ENCODE measurements at places on chromosomes 1 and 21.

DNA sequence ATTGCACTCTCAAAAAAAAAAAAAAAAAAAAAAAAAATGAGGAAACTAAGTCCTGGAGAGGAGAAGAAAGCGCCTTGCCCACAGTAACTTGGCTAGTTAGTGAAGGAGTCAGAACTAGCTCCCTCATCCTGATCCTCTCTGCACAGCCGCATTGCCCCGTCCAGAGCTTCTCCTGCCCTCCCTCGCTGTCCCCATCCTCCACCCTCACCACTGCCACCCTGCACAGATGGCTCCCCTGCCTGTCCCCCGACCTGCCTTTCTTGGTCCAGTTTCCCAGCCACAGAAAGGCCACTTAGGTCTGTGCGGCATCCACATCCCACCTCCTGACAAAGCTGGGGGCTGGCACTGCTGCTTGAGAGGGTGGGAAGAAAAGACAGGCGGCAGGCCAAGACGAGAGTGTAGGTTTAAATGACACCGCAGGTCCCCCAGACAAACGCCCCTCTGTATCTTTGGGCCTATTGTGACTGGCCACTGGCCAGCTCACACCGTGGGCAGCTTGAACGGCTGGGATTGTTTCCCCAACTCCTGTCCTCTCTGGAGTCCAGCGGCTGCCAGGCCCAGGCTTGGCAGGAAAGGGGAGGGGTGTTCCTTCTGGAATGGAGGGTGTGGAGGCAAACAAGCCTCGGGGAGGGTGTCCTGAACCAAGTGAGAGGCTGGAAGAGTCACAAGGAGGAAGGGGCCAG is 20.2 kb downstream of the NCMAP start:
- DNase-seq = no peak

DNA sequence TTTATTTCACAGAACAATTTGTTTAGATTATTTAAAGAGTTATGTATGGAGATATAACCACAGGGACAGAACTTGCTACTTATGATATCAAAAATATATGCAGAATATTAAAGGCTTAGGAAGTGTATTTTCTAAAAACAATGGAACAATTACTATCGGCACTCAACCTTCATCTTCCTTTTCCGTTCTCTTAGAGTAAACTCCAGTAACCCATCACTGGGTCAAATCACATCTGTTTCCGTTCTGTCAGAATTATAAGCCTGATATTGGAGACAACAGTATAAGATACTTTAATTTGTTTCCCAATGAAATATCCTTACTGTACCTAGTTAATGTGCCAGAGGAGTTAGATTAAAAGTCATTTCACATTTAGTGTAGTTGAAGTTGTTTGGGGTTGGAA is 32.2 kb downstream of the DTL start:
- DNase-seq = no peak

GRCh38 chr1:153805042-153805745 is 30.0 kb downstream of the SLC27A3 start:
- no peak for DNase-seq

GRCh38 chr1:86273066-86273465 is 116.5 kb upstream of the COL24A1 start:
- DNase-seq = no peak

GRCh38 chr21:32065654-32066053 is 192.8 kb downstream of the HUNK start:
- no peak for DNase-seq

DNA sequence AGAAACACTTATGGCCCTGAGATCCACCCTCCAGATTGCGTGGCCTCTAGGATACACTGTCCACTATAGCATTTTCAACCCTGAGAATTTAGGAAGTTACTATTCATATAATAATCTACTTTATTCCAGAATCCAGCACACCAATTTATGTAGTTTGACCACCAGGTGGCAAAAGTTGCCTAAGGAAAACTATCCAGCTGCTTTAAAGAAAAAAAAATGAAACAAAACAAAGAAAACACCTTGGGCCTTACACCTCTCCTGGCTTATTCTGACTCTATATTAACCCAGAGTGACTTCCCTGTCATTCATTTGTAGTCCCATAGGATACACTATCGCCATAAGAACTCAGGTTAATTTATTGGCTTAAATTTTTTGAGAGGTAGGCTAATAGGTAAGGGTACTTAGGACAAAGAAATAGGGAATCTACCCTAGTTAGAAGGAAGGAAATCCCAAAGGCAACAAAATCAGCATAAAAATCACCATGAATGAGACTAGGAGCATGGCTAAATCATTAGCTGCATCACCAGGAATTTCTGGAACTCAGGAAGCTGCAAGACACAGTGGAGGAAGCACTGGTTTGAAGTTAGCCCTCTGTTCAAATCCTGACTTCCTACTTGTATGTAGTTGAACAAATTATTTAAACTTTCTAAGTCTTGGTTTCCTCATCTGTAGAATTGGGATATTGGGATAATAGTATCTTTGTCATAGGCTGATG is 107.5 kb downstream of the SPAG17 start:
- DNase-seq = peak; percentile 46

DNA sequence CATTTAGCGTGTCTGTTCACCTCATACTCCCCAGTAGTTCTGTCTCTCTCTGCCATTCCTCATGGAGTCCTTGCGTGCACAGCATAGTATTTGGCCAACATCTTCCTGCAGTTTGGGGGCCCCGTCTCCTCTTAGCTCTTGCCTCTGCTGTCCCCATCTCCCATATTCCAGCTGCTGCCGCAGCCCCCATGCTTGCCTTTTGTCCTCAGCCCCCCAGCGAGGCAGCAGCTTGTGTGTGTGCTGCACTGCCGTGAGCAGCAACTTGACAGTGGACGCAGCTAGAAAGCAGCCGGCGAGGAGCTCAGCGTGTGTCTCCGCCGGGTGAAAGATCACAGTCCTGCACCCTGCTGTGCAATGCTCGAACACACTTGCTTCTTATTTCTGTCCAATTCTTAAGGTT is 164.2 kb upstream of the COL6A1 start:
- DNase-seq = no peak

DNA sequence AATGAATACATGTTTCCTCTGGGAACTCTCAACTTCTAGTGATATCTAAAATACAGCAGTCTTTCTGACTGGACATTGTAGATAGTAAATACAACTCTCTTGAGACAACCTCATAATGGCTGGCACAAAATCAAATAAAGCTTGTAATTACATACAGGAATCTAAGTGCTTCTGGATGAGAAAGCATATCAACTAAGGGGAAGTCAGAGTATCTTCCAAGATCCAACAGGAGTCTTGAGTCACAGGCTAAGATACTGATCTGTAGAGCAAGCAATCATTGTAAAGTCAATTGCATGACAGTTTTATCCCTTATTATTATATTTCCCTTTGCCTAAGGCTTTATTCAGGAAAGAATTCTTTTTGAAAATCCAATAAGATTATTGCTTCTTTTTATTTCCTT is 249.9 kb downstream of the LRRIQ3 start:
- no peak for DNase-seq

DNA sequence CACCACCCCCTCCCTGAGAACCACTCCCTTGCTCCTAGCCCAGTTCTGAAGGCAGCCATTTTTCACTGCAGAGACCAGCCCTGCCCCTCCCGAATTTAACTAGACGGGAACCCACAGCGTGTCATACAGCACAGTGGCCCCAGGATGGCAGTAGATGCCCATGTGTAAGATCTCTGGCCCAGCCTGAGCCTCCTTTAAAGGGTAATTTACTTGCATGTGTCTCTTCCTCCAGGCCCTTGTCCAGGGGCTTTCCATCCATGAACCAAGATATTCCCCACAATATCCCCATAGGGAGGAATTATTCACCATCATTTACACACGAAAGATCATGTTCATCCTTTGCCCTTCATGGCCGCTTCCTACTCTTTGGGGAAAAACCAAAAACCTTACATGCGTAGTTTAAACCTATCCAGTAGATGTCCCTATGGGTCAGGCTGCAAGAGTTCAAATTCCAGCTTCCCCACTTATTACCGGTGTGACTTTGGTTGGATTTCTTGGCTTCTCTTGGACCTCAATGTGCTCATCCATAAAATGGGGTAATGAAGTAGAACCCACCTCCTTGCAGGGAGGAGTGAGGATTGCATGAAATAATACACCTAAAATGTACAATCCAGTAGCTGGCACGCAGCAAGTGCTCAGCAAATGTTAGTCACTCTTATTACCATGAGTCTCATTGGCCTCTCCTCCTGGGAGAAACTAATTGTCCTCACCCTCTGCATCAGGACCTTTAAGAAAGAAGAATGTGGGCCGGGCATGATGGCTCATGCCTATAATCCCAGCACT is 4.0 kb upstream of the LACTBL1 start:
- DNase-seq = peak; percentile 85

- DNase-seq = no peak
These were observed 1.3 kb downstream of the PRAMEF12 start for GRCh38 chr1:12774801-12775345.

DNA sequence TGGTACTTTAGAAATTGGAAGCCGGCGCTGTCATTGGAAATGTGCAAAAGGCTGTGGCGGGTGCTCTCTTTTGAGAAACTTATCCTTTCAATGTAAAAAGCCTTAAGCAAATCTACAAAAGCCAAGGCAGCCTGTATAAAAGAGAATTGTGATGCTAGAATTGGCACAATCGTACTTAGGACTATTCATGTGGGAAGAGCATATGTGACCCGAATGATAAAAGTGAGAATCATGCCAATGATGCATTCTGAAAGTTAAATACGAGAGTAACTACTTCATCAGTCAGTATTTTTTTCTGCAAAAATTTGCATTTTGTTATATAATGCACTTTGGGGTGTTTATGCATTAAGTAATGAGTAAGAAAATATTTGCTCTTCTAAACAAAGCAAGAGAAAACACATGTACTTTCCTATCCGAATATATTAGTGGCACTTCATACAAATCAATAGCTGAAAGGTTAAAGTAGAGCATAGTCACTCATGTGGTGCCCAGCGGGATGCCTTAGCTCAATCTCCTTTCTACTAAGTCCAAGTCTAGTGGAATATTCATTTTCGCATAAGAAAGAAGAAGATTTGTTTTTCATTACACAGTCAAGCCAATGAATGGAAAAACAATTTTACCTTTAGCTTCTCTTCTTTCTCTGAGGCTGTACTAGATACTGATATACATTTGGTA is 1256.6 kb upstream of the B3GALT2 start:
- no peak for DNase-seq

DNA sequence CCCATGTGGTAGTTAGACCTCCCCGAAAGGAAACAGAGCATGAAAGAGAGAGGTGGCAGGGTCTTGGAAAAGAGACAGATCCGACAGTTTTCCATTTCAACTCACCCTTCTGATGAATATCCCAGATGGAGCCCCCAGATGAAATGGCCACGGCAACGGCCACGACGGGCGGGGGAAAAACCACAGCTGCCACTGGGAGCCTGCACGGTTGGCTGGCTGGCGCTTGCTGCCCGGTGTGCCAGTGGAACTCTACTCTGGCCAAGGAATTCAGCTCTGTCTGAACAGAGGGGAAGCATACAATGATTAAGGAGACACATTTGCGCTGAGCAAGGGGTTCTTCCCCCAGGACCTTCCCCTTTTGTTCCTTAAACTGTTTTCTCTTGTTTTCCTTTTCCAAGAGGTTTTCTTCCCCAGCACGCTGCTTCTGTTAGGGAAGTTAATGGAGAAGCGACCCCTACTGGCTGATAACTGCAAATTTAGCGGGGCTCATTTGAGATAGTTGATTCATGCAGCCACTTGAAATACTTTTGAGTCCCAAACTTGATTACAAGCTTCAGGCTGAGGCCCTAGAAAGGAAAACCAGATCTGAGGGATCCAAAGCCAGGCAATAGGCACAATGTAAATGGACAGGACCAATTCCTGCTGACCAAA is 1122.5 kb downstream of the NCAM2 start:
- no peak for DNase-seq

GRCh38 chr1:100778748-100779147 is 59.2 kb downstream of the VCAM1 start:
- DNase-seq = no peak

DNA sequence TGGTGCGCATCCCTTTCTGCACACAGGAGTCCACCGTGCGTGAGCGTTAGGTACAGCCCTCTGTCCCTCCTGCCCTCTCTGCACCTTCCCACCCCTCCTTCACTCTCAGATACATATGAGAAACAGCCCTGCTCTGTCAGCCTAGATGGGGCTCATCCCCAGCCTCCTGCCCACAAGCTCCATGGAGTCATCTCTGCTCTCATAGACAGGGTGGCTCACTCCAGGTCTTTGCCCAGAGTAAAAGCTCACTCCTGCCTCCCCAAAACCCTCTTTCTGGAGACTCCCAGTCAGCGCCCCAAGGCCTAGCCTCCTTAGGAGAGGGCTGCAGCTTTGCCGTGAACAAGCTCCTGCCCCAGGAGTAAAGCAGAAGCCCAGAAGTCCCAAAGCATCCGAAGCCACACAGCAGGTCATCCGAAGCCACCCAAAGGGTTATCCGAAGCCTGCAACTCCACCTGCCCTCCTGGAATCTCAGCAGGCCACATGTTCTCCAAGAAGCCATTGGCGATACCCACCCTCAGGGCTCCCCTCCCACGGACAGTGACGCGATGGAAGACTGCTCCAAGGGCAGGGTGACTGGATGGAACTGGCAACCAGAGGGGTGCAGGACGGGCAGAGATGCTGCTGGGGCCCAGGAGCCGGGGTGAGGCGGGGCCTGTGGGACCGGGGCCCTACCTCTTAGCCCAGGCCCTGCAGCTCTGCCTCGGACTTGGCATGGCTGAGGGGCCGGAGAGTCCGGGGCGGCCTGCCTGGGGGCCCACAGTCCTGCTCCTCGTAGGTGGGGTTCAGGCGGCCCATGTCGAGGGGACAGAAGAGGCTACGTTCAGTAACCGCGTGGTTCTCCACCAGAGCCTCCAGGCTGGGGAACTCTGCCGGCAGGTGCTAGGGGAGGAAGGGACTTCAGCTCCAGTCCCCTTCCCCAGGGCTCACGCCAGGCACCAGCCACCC is 3.6 kb upstream of the KIF17 start:
- DNase-seq = no peak

DNA sequence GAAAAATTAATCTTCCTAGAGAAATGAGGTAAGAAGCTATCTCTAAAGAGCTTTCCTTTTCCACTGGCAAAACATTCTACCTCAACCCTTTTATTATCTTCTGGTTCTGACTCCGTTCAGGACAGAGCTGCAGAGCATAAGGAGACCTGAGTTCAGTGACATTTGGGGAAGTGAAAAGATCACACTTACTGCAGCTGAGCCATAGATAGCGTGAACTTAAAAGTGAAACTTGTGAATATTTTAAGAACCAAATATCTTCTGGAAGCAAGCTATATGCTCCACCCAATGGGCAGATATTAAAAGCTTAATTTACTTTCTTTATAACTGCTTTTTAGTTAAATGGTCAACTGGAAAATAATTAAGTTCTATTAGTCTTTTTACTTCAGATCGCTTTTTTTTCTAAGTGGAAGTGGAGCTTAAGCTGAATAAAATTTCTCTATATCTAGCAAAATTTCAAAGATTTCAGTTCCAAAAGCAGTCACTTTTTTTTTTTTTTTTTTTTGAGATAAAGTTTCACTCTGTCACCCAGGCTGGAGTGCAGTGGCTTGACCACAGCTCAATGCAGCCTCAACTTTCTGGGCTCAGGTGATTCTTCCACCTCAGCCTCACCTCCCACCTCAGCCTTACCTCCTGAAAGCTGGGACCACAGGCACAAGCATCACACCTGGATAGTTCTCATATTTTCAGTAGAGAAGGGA is 11.9 kb downstream of the PTPN22 start:
- no peak for DNase-seq

GRCh38 chr1:41728403-41729202 is 190.1 kb downstream of the HIVEP3 start:
- no peak for DNase-seq

- no peak for DNase-seq
These were observed 8.5 kb upstream of the IVL start for GRCh38 chr1:152899883-152900282.

GRCh38 chr1:207853372-207853757 is 57.6 kb downstream of the CD34 start:
- DNase-seq = no peak
